ENCODE measurements at places on chromosomes 4 and X.
A peak's percentile ranks its signal among the peaks of the same experiment; 100 is the strongest.

- DNase-seq: no peak
Measured at GRCh38 chr4:37324546-37324945, 80.0 kb downstream of the NWD2 start.

DNA sequence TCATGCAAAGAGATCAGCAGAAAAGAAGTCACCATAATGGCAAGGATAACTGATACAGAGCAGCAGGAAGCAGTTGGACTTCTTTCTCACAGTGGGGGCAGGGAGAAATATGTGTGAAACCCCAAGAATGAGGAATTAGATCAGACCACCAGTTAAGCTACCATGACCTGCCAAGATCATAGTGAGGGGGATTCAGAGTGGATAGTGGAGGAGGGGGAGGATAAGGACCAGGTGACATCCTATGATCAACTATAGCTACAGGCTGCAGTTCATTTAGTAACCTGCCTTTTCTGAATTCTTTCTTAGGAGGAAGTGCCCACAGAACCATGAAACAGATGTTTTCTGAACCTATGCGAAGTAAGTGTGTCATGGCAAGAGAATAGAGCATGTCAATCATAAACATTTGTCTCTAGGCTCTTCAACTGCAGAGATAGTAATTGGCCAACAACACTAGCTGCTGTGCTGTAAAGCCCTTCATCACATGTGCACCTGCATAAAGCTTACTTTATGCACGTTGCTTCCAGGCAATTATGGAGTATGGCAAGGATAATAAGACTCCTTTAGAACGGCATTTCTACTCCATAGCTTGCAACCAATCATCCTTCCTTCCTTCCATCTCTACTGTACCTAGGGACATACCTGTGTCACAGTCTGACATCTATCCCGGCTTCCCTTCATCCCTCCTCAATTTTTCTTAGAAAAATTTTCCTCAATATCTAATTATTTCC is 329.7 kb downstream of the EPHA5 start:
- no peak for DNase-seq

- peak; percentile 54 for DNase-seq
Measured at GRCh38 chrX:23756165-23756564, 13.1 kb upstream of the ACOT9 start.

DNA sequence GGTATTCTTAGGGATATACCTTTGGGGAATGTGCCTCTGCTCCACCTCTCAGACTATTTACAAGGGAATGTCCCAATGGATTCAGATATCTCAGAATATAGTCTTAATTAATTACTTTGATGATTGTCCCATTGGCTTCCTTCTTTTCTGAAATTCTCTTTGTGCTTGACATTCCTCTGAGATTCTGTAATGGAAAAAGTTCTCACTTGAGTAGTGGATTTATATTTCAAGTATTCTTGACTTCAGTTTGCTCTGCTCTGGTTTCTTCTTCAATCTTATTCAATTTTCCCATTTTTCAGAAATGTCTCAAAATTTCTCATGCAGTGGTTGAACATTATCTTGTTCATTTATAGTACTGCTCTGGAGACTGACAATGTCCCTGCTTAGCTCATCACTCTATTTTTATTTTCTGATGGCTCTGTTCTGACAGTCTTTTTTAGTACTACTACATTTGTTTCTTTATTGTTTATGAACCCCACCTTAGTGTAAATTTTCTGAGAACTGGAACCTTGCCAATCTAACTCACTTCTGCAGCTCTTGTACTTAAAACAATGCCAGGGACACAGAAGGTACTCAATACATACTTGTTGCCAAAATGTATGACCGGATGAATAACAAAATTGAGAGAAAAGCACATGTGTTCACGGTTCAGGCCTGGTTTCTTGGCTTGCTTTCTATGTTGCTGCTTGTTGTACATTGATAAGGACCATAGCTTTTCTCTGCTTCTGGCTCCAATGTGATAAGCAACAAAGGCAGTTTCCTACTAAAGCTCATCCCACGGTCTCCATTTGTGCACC is 471.7 kb downstream of the GASK1B start:
- no peak for DNase-seq

GRCh38 chr4:1862055-1862911 is 6.3 kb upstream of the LETM1 start:
- DNase-seq: no peak

GRCh38 chrX:130550351-130550750 is 148.6 kb downstream of the RBMX2 start:
- DNase-seq: no peak

DNA sequence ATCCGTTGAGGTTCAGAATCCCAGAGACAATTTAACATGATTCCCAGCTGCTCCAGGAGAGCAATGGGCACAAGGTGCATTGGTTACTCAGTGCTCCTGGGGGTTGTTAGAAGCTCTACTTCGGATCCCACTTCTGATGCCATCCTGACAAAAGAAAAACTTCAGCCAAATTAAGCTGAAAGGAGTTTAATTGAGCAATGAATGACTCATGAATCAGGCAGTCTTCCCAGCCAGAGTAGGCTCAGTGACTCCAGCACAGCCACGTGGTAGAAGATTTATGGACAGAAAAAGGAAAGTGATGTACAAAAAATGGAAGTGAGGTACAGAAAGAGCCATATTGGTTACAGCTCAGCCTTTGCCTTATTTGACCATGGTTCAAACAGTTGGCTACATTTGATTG is 95.7 kb downstream of the PWWP3B start:
- no peak for DNase-seq

- DNase-seq: peak; percentile 72
Measured at GRCh38 chrX:63784902-63785707, at the start of gene ARHGEF9. TSS of gene ARHGEF9 (minus strand) at chrX:63785214. CDS start at chrX:63785145, 69 bp downstream.

DNA sequence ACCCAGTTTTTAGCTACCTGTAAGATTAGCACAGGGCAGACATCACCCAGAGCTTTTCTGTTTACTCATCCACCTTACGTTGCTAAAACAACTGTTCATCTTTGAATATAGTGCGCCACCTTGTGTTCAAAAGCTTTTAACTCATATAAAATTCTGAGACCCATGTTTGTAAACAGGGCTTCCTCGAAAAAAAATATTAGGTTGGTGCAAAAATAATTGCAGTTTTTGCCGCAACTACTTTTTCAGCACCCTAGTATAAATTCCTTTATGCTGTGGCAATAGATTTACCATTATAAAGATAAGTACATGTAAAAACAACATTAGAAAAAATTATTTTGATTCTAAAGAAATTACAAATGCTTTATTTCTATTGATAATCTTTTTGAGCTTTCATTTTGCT is 147.9 kb downstream of the LRBA start:
- DNase-seq: peak; percentile 59

- DNase-seq: no peak
Measured at GRCh38 chr4:88804234-88804633, 106.6 kb upstream of the NAP1L5 start.

GRCh38 chr4:3336382-3337356 is 43.8 kb downstream of the RGS12 start:
- no peak for DNase-seq

DNA sequence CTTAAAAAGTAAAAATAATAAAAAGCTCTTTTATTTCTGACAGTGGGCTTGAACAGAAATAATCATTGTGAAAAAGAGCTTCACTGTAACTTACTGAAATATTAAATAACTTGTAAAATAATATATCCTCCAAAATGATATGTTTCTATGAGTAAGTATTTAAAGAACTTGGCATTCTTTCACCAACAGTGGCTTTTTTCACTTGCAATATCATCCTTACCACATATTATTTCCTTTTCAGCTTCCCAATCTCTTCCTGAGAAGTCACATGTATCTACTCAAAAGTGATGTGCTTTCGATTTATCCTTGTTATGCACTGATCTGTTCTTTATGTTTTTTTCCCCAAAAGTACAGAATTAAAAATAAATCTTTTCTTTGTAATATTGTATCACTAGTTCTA is 2.2 kb upstream of the PCDH18 start:
- DNase-seq: no peak

DNA sequence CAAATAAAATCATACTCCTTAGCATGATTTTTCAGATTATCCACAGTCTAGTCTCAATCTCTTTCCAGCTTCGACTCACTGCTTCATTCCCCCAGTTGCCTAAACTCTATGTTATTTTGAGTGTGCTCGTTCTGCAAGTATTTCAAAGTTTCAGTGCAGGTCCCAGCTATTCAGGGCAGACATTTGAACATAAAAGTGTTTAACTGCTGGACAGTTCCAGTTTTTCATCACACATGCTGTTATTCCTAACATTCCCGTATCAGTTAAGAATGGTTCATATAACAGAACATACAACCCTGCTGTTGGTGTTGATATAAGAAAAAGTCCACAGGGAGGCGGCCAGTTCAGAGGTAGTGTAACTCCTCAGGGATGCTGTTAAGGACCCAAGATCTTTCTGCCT is 113.3 kb downstream of the SLIT2 start:
- DNase-seq: no peak

All from left lung (tissue), 14 donors.